Camera-type eye (tissue), 1 donor: ENCODE measurements at places on chromosomes 11 and 22. TPM values are rescaled to one million over a fixed set of nuclear protein-coding genes. Genes with fewer than 3 reads are reported as not detected.

TCN2 gene
- 31.2 TPM for total RNA-seq

KCNJ5 gene
- total RNA-seq, result 4.3 TPM

TMEM225 gene
- not detected for total RNA-seq

FAM180B gene
- 1.2 TPM for total RNA-seq

CELF1 gene
- total RNA-seq, result 227 TPM

BARX2 gene
- total RNA-seq, result 7.0 TPM

DCHS1 gene
- total RNA-seq, result 84.2 TPM

RAB36 gene
- total RNA-seq, result 8.3 TPM

TRIM66 gene
- total RNA-seq, result 13.0 TPM

BATF2 gene
- 0.16 TPM for total RNA-seq

IGSF22 gene
- total RNA-seq, result 0.44 TPM

PRG2 gene
- not detected for total RNA-seq

PHF21B gene
- 13.1 TPM for total RNA-seq

MTFP1 gene
- 18.7 TPM for total RNA-seq

TMEM134 gene
- total RNA-seq, result 73.1 TPM

SMC1B gene
- 0.11 TPM for total RNA-seq

SEZ6L gene
- 40.6 TPM for total RNA-seq

ARHGAP8 gene
- total RNA-seq, result 3.2 TPM

OR5A1 gene
- not detected for total RNA-seq

LRFN4 gene
- 14.6 TPM for total RNA-seq

ADM2 gene
- 1.5 TPM for total RNA-seq

EFCAB6 gene
- total RNA-seq, result 15.9 TPM

MYO7A gene
- 51.1 TPM for total RNA-seq

CELSR1 gene
- 12.3 TPM for total RNA-seq

RIC3 gene
- 45.7 TPM for total RNA-seq

C11orf42 gene
- not detected for total RNA-seq

CLP1 gene
- total RNA-seq, result 13.9 TPM

ACER3 gene
- 23.0 TPM for total RNA-seq

MRGPRX3 gene
- total RNA-seq, result not detected

CRYBB2 gene
- total RNA-seq, result 777 TPM

OR8G5 gene
- not detected for total RNA-seq

OR8B12 gene
- not detected for total RNA-seq

PRSS23 gene
- total RNA-seq, result 51.3 TPM

HBG1 gene
- total RNA-seq, result 6.3 TPM

TSPAN18 gene
- 34.3 TPM for total RNA-seq

PTGDR2 gene
- total RNA-seq, result 0.55 TPM

CRYBA4 gene
- total RNA-seq, result 3,745 TPM

SEPTIN5 gene
- 83.4 TPM for total RNA-seq

ANO5 gene
- 14.8 TPM for total RNA-seq

RIMBP3C gene
- total RNA-seq, result 1.2 TPM

BCO2 gene
- 16.1 TPM for total RNA-seq

IL17REL gene
- total RNA-seq, result 0.55 TPM

SRRD gene
- total RNA-seq, result 20.4 TPM

MPEG1 gene
- 9.2 TPM for total RNA-seq

TSGA10IP gene
- total RNA-seq, result not detected

GAS2 gene
- 60.0 TPM for total RNA-seq

UPK3A gene
- total RNA-seq, result 0.49 TPM

MTA2 gene
- total RNA-seq, result 81.5 TPM
